Endothelial cell of umbilical vein (primary cell): ENCODE measurements at places on chromosomes 4 and X. TPM values are rescaled to one million over a fixed set of nuclear protein-coding genes. Genes with fewer than 3 reads are reported as not detected.

DNA sequence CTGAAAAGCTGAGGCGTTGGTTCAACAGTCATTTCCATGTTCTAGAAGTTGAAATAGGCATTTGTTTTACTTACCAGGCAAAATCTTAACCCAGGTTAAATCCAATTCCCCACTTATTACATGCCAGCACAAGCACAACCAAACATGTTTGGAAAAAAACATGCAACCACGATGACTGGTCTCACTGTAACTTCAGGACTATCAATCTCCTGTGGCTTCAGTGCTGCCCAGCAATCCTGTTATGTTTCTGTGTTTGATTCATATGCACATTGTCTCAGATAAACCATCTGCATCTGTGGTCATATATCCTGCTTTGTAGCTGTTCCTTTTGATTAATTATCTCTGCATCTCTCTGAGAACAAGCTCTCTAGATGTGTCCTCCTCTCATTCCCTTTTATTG lies 28.3 kb downstream of the PRDM8 start:
- no peaks in the 10 kb centered on the region for H3K36me3 ChIP-seq
- H3K27ac ChIP-seq, result no peak overlapping the region
- no peaks in the 10 kb centered on the region for H3K4me1 ChIP-seq

GRCh38 chr4:138078253-138078652 lies 163.9 kb downstream of the SLC7A11 start:
- H3K4me3 ChIP-seq, result no peak overlapping the region
- H3K36me3 ChIP-seq, result no peaks in the 10 kb centered on the region
- no peak overlapping the region for H3K27ac ChIP-seq
- no peak for DNase-seq
- H3K27me3 ChIP-seq, result no peaks in the 10 kb centered on the region

DNA sequence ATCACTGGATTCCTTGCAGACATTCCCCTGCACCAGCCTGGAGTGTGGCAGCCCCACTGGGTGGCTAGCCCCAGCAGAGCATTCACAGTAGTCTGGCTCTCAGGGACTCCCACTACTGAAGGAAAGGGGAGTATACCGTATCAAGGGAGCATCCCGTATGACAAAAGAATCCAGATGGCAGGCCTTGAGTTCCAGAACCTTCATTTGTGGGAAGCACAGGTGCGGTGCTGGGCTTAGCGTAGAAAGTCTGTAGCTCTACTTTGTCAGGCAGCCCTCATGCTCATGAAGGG lies 79.6 kb downstream of the CENPC start:
- no peaks in the 10 kb centered on the region for H3K27me3 ChIP-seq
- no peaks in the 10 kb centered on the region for H3K4me1 ChIP-seq
- no peak overlapping the region for H3K4me3 ChIP-seq
- DNase-seq, result no peak
- no peaks in the 10 kb centered on the region for H3K36me3 ChIP-seq
- no peak overlapping the region for H3K27ac ChIP-seq

DNA sequence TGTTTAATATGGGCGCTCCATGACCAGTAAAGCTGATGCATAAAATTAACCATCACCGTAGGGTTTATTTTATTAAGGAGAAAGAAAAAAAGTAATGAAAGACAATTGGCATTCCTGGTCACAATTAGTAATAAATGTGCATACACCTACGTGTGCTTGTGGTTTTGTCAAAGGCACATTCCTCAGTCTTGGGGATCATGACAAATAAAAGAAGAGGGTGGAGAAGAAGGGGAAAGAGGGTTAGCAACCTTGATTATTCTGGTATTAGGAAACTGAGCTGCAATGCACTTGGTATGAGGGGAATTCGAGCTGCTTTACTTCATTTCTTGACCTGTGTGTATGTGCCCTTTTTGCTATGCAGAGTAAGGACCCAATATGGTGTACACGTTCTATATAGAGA lies 1798.3 kb upstream of the PCDH7 start:
- no peak for DNase-seq
- no peaks in the 10 kb centered on the region for H3K4me1 ChIP-seq
- no peak overlapping the region for H3K27ac ChIP-seq
- H3K36me3 ChIP-seq, result no peaks in the 10 kb centered on the region

- DNase-seq, result no peak
- no peak overlapping the region for H3K27ac ChIP-seq
- H3K36me3 ChIP-seq, result no peaks in the 10 kb centered on the region
- H3K4me3 ChIP-seq, result no peak overlapping the region
- H3K27me3 ChIP-seq, result no peaks in the 10 kb centered on the region
Observed at GRCh38 chrX:32966821-32967355, 244.5 kb downstream of the DMD start.

- H3K4me1 ChIP-seq, result peaks cover 49% of the 10 kb centered on the region
- peaks cover 7% of the 10 kb centered on the region for H3K36me3 ChIP-seq
- no peaks in the 10 kb centered on the region for H3K27me3 ChIP-seq
- DNase-seq, result peak; percentile 70
Observed at GRCh38 chr4:5746829-5747737, 36.1 kb downstream of the EVC start.

DNA sequence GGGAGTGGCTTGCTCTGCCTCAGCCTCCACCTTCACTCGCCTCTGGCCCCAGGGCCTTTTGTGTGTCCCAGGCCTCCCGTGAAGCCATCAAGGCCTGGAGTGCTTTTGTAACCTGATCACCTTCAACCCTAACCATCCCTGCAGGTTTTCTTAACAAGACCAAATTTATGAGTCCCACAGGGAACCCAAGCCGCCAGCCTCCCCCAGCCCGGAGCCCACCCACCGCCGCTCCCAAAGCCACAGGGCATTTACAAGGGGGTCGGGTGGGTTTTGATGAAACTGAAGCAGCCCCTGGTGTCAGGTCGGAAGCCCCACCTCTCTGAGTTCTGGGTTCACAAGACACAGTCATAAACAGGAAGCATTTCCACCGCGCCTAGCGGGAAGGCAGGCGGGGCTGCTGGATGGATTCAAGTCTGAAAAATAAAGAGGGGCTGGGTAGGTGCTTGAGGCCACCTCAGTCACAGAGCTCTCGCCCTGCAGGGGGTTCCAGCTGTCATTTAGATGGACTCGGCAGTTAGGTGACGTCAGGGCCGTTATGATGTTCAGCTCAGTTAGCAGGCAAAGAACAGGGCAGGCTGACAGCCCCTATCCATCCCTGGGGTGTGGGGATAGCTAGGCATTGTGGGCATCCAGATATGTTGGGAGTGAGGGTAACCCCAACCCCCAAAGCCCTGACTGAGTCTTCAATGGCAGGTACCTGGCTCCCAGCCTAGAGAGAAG lies 128.5 kb downstream of the BCOR start:
- H3K36me3 ChIP-seq, result no peaks in the 10 kb centered on the region
- peak overlapping the region; percentile 5 for H3K27ac ChIP-seq
- peaks cover 20% of the 10 kb centered on the region for H3K4me1 ChIP-seq
- H3K27me3 ChIP-seq, result no peaks in the 10 kb centered on the region
- H3K4me3 ChIP-seq, result no peak overlapping the region
- peak; percentile 33 for DNase-seq

DNA sequence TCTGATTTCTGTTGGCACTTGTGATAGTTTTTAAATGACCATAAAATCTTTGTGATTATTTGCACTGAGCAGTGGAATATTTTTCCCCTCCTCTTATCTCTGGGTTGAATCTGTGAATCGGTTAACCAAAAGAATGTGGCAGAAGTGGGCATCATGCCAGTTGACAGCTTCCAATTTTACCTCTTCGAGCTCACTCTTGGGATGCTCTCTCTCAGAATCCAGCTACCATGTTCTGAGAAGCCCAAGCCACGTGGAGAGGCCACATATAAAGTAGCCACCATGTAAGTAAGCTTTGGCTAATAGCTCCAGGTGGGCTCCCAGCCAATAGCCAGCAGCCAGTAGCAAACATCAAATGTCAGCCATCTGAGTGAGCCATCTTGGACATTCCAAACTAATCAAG lies 12.9 kb upstream of the WDR19 start:
- peaks cover 13% of the 10 kb centered on the region for H3K27me3 ChIP-seq
- DNase-seq, result no peak
- no peaks in the 10 kb centered on the region for H3K36me3 ChIP-seq
- H3K27ac ChIP-seq, result no peak overlapping the region
- no peaks in the 10 kb centered on the region for H3K4me1 ChIP-seq
- no peak overlapping the region for H3K4me3 ChIP-seq

DNA sequence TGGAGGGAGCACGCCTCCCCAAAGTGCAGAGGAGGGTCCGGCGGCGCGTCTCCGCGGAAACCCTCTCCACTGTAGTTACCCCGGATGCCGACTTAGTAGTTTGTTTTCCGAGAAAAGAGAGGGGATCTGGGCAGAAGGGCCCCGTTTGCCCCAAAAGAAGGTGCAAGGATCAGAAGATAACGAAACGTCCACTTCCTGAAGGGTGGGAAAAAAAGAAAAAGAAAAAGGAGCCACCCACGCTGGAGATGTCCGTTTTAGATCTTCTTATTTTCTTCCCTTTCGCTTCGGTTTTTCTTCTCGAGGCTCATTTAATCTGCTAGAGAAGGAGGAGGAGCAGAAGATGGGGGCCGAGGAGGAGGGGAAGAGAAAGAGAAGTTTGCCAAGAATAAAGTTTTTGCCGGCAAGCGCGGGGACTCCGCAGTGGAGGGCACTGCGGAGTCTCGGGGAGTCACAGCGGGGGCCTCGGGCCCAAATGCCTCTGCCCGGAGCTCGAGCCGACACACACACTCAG lies 517 bp downstream of the LEF1 start:
- DNase-seq, result peak; percentile 21
- peaks cover 68% of the 10 kb centered on the region for H3K27me3 ChIP-seq
- no peak overlapping the region for H3K27ac ChIP-seq
- peaks cover 14% of the 10 kb centered on the region for H3K4me1 ChIP-seq

- H3K27me3 ChIP-seq, result no peaks in the 10 kb centered on the region
- H3K4me1 ChIP-seq, result no peaks in the 10 kb centered on the region
- H3K27ac ChIP-seq, result no peak overlapping the region
- no peak for DNase-seq
- H3K4me3 ChIP-seq, result no peak overlapping the region
- H3K36me3 ChIP-seq, result no peaks in the 10 kb centered on the region
Observed at GRCh38 chr4:147407261-147408045, 73.4 kb upstream of the EDNRA start.

GRCh38 chr4:110867251-110867960 lies 244.5 kb upstream of the PITX2 start:
- no peaks in the 10 kb centered on the region for H3K27me3 ChIP-seq
- H3K27ac ChIP-seq, result no peak overlapping the region
- H3K36me3 ChIP-seq, result no peaks in the 10 kb centered on the region
- no peak for DNase-seq
- H3K4me3 ChIP-seq, result no peak overlapping the region

GRCh38 chr4:127809173-127809800 lies 27.2 kb downstream of the HSPA4L start:
- no peaks in the 10 kb centered on the region for H3K27me3 ChIP-seq
- peak; percentile 21 for DNase-seq
- H3K27ac ChIP-seq, result no peak overlapping the region
- H3K4me3 ChIP-seq, result no peak overlapping the region
- no peaks in the 10 kb centered on the region for H3K36me3 ChIP-seq

- no peaks in the 10 kb centered on the region for H3K36me3 ChIP-seq
- no peaks in the 10 kb centered on the region for H3K4me1 ChIP-seq
- DNase-seq, result no peak
- H3K27me3 ChIP-seq, result no peaks in the 10 kb centered on the region
Observed at GRCh38 chrX:117751155-117751554, 365.5 kb downstream of the KLHL13 start.

DNA sequence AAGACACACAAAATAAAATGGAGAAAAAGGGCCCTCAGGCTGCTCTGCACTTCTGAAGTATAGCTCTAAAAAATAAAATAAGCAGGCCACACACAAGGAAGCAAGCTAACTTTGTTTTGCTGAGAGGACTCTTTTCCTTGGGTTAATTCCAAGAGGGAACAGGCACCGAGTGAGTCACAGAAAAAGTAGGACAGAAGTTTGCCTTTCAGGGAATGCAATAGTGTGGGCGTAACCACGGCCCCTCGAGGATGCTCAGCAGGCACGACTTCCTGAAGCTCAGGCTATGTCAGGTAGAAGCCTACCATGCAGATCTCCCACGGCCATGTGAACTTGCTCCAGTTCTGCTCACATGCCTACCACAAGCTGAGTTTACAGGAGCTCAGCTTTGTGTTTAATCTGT lies 22.1 kb downstream of the PPP1R2C start:
- H3K27ac ChIP-seq, result no peak overlapping the region
- H3K4me3 ChIP-seq, result no peak overlapping the region
- DNase-seq, result peak; percentile 78
- peaks cover 20% of the 10 kb centered on the region for H3K4me1 ChIP-seq

GRCh38 chr4:21790438-21791029 lies 158.0 kb downstream of the KCNIP4 start:
- H3K4me3 ChIP-seq, result no peak overlapping the region
- no peak overlapping the region for H3K27ac ChIP-seq
- DNase-seq, result peak; percentile 51
- H3K36me3 ChIP-seq, result no peaks in the 10 kb centered on the region

- no peaks in the 10 kb centered on the region for H3K27me3 ChIP-seq
- no peak overlapping the region for H3K27ac ChIP-seq
- peak; percentile 50 for DNase-seq
- H3K4me3 ChIP-seq, result no peak overlapping the region
Observed at GRCh38 chr4:17284323-17285175, 227.3 kb downstream of the QDPR start.

DNA sequence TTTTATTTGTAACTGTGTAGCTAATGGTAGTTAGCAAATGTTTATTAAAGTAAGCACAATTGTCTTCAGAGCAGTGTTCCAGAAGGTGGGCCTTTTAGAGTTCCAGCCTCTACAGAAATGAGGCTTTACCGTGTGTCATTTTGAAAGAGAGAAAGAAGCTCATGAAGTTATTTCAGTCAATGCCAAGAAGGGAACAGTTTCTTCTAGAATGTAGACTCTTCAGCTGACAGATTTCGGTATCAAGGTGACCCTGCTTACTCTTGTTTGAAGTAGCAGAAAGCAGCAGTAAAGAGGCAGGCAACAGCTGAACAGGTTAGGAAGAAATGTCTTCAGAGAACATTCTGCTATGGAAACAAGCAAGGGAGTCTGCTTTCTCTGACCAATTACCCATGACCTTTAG lies 93.6 kb downstream of the TASL start:
- no peaks in the 10 kb centered on the region for H3K36me3 ChIP-seq
- no peaks in the 10 kb centered on the region for H3K4me1 ChIP-seq
- no peak overlapping the region for H3K27ac ChIP-seq
- no peaks in the 10 kb centered on the region for H3K27me3 ChIP-seq
- no peak for DNase-seq
- H3K4me3 ChIP-seq, result no peak overlapping the region

GRCh38 chr4:6271206-6271605 lies 1.6 kb downstream of the WFS1 start:
- no peak overlapping the region for H3K4me3 ChIP-seq
- H3K4me1 ChIP-seq, result peaks cover 15% of the 10 kb centered on the region
- peaks cover 11% of the 10 kb centered on the region for H3K27me3 ChIP-seq
- H3K36me3 ChIP-seq, result peaks cover 3% of the 10 kb centered on the region
- no peak overlapping the region for H3K27ac ChIP-seq

DNA sequence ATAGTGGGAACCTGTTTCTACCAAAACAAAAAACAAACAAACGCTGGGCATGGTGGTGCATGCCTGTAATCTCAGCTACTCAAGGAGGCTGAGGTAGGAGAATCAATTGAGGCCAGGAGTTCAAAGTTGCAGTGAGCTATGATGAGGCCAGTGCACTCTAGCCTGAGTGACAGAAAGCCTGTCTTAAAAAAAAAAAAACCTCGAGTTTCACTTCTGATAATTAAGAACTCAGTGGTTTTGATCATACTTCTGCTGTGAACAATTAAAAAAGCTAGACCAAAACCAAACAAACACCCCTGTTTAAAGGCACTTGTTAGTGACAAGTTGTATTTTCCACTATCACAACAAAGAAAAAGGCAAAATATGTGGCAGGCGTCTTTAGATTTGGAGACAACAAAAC lies 15.0 kb upstream of the UBE2D3 start:
- H3K36me3 ChIP-seq, result no peaks in the 10 kb centered on the region
- DNase-seq, result no peak
- no peaks in the 10 kb centered on the region for H3K27me3 ChIP-seq
- H3K4me3 ChIP-seq, result no peak overlapping the region

Gene DDIT4L
- 1.4 and 2.0 TPM in 2 replicates for total RNA-seq

Gene PDE5A
- 2.3 and 3.2 TPM in 2 replicates for total RNA-seq

Gene REELD1
- total RNA-seq, result not detected in 2 replicates

Gene PALLD
- total RNA-seq, result 47.9 and 48.2 TPM in 2 replicates

Gene PNMA3
- total RNA-seq, result not detected in 2 replicates
